NCI-H1105 treated with DMSO at 0.1 percent for 48 hours (cell line): ENCODE measurements at places on chromosomes 4 and X.

GRCh38 chr4:147589586-147589985 is 27.6 kb upstream of the TMEM184C start:
- DNase-seq = no peak

GRCh38 chr4:123522646-123523045 is 126.1 kb downstream of the SPRY1 start:
- no peak for DNase-seq

DNA sequence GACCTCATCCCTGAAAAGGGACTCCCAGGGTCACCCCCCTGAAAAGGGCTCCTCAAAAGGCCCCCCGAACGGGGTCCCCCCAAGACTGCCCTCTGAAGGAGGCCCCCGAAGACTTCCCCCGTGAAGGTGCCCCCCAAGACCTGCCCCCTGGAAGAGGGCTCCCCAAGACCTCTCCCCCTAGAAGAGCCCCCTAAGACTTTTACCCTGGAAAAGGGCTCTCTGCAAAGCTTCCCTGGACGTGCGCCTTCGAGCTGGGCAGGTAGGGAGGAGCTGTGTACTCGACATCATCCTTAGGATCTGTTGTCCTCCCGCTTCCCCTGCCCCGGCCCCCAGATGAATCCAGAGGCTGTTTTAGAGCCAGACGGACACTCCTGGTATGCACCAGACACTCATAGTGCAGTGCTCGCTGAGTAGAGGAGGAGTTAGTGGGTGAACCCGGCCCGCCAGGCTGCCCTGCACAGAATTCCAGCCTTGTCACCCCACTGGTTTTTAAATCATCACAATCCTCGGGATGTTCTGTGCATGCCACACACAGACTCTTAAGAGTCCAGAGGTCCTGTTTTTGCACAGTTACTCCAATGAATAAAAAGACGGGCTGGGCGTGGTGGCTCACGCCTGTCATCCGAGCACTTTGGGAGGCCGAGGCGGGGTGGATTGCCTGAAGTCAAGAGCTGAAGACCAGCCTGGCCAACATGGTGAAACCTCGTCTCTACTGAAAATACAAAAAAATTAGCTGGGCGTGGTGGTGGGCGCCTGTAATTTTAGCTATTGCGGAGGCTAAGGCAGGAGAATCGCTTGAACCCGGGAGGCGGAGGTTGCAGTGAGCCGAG is 5.7 kb upstream of the SLC25A6 start:
- DNase-seq = no peak

GRCh38 chrX:10001496-10001895 is 34.3 kb downstream of the CLDN34 start:
- no peak for DNase-seq

DNA sequence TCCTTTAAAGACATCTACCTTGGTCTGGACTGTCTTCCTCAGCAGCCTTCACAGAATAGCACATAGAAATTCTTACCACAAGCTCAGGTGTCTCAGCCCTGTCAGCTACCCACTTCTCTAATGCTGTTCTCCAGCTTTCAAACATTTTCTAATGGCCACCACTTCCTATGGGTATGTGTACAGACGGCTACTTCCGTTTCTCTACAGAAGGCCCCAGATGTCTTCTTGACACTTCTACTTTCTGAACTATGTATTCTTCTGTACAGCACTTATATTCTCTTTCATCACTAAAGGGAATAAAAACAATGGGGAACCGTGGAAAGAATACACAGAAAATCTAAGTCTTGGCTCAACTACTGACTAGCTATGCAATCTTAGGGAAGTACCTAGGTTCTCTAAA is 13.3 kb downstream of the OPHN1 start:
- DNase-seq = no peak

GRCh38 chrX:76815754-76816153 is 388.2 kb downstream of the MAGEE1 start:
- DNase-seq = no peak

GRCh38 chrX:141814213-141814857 is 23.8 kb upstream of the MAGEC3 start:
- no peak for DNase-seq

GRCh38 chrX:118329175-118329574 is 16.7 kb upstream of the WDR44 start:
- no peak for DNase-seq

GRCh38 chr4:71430609-71431008 is 91.8 kb downstream of the SLC4A4 start:
- no peak for DNase-seq

DNA sequence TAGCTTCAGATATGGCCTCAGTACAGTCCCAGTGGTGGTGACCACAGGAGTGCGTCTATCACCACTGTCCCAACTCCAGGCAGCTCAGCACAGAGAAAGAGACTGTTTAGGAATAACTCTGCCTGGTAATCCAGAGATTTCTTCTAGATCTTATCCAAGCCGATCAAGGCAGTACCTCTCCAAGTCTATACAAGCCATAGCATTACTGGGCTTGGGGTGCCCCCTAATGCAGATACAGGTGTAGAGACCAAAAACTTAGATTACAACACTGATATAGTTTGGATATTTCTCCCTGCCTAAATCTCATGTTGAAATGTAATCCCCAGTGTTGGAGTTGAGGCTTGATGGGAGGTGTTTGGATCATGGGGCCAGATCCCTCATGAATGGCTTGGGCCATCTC is 100.9 kb downstream of the PTCHD1 start:
- DNase-seq = no peak

DNA sequence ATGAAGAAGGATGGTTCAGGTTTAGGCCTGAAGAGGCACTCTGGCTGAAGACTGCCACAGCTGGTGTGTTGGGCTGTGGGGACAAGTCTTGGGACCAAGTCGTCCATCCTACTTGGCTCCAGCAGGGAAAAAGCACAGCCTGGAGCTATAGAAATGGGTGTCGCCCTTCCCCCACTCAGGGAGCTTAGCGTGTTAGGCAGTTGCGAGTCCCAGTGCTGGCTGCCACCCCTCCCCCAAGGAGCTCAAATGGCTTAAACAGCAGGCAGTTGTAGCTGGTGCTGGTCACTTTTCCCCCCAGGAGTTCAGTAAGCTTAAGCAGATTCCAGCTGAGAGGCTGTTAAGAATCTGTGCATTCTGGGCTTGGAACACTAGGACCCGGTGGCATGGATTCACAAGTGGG is 319.5 kb upstream of the POF1B start:
- no peak for DNase-seq

DNA sequence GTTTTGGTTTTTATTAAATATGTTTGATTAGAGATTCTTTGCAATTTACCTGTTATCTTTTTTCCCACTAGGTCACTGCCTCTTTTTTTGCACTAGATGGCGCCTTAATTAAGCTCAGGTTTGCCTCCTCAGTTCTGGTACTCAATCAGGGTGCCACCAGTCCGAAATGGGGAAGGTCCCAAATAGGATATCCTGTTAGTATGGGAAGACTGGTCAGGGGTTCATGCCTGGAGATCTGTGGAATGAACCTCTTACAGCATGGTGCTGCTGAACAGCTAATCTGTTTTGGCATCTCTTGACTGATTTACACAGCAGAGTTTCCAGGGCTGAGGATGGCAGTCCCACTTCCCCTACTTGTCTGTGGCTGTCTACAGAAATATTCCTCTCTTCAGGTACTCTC is 24.2 kb upstream of the VSIG1 start:
- DNase-seq = no peak

GRCh38 chr4:9894644-9895332 is 113.4 kb downstream of the DRD5 start:
- DNase-seq = no peak
